ENCODE measurements at places on chromosomes 13 and 19.

DNA sequence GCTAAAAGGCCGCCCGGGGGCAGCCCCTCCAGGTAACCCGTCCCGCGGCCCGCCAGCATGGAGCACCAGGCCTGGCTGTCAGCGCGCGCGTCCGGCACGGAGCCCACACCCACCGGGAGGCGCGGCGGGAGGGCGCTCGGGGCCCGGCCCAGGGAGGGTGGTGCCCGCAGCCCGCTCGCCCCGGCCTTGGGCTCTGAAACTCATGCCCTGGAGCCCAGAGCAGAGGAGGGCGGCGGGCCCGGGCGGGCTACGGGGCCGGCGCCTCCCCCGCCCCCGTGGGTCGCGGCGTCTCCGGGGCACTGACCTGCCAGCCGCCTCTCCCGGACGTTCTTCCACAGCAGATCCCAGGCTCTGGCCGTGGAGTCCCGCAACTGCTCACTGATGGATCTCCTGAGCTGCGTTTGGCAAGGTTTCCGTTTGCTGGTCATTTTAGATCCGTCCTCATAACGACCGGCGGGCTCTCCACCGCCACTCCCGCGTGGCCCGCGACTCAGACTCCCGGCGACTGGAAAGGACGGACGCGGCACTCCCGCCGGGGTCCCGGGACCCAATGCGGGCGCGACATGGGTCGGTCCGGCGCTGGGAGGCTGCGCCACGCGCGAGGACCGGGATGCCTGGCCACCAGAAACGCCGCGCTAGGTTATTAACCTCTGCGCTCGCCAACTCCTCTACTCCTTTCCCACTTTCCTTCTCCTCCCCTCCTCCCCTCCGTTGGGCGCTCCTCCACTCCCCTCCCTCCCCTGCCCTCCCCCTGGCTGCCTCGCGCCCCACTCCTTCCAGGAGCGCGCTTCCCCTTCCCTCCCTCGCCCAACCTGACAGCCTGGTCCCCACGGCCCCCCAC is 64.7 kb upstream of the STARD13 start:
- peak; percentile 46 for DNase-seq

DNA sequence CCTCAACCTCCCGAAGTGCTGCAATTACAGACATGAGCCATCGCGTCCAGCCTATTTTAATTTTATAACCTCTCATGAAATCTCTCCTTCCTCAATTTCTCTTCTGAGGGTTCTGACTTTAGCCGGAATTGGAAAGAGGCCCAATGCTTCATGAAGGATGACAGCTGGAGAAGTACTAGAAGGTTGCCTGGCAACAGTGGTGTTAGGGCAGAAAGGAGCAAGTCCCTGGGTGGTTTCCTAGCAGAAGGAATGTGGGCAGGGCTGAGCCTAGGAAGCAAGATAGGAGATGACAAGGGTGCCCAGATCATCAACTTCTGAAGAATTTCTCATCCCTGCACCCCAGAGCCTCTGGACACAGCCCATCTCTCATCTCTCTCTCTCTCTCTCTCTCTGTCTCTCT is 25.8 kb downstream of the CACNG6 start:
- DNase-seq, result peak; percentile 76

- DNase-seq, result no peak
These were observed 123.4 kb downstream of the DPF1 start for GRCh38 chr19:38100589-38100988.

DNA sequence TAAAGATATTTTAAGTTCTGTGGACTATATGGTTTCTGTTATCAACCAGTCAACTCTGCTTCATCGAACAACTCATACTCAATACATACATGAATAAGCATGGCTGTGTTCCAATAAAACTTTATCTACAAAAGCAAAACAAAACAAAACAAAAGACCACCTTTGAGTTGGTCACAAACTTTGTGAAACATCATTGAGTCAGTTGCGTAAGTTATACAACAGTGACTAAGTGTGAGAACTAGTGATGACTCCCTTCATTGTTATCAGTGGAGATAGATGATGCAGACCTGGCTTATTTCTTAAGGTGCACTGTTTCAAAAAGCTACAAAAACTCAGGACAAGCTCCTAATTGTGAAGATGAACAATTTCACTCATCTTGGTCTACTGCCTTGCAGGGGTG is 14.5 kb upstream of the KLK4 start:
- no peak for DNase-seq

DNA sequence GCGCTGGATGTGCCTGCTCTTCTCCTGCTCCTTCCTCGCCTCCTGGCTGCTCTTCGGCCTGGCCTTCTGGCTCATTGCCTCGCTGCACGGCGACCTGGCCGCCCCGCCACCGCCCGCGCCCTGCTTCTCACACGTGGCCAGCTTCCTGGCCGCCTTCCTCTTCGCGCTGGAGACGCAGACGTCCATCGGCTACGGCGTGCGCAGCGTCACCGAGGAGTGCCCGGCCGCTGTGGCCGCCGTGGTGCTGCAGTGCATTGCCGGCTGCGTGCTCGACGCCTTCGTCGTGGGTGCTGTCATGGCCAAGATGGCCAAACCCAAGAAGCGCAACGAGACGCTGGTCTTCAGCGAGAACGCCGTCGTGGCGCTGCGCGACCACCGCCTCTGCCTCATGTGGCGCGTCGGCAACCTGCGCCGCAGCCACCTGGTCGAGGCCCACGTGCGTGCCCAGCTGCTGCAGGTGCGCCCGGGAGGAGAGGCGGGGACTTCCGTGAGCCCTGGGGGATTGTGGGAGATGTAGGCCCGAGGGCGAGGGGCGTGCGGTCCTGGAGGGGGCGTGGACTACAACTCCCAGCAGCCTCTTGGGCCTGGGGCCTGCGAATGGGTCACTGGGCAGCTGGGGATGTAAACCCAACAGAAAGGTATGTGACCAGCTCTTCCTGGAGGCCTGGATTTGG is 6.7 kb downstream of the KCNJ14 start:
- DNase-seq, result no peak
